ENCODE measurements at places on chromosomes 11 and 22. TPM values are rescaled to one million over a fixed set of nuclear protein-coding genes. Genes with fewer than 3 reads are reported as not detected.

The MRGPRE gene
- 0.06 TPM for polyA plus RNA-seq

The UPK3A gene
- polyA plus RNA-seq: not detected

The PRRG4 gene
- polyA plus RNA-seq: 2.0 TPM

The IGLL5 gene
- not detected for polyA plus RNA-seq

The PRG3 gene
- polyA plus RNA-seq: not detected

The CDC45 gene
- polyA plus RNA-seq: 0.12 TPM

The APOL6 gene
- 11.6 TPM for polyA plus RNA-seq

The MAPK8IP1 gene
- 36.6 TPM for polyA plus RNA-seq

The CRYBB3 gene
- polyA plus RNA-seq: 0.17 TPM

The C22orf31 gene
- polyA plus RNA-seq: 0.34 TPM

The PTH gene
- not detected for polyA plus RNA-seq

The FUT4 gene
- 2.5 TPM for polyA plus RNA-seq

The APOBEC3F gene
- polyA plus RNA-seq: 0.94 TPM

The MMP13 gene
- polyA plus RNA-seq: not detected

The CABP4 gene
- 0.28 TPM for polyA plus RNA-seq

The OR5B2 gene
- polyA plus RNA-seq: not detected

The CEP164 gene
- polyA plus RNA-seq: 9.2 TPM

The CNTF gene
- polyA plus RNA-seq: 0.56 TPM

The C22orf42 gene
- 0.36 TPM for polyA plus RNA-seq

The EFCAB6 gene
- polyA plus RNA-seq: 0.76 TPM

The CAT gene
- 268 TPM for polyA plus RNA-seq

The OR6A2 gene
- polyA plus RNA-seq: not detected

The GGT1 gene
- 3.8 TPM for polyA plus RNA-seq

Measured in adipose tissue (tissue), 3 donors.